Skeletal muscle cell (primary cell): ENCODE measurements at places on chromosomes 7 and 10.

GRCh38 chr10:35564341-35564968 lies 40.7 kb upstream of the GJD4 start:
- DNase-seq, result no peak

- no peak for DNase-seq
Measured at GRCh38 chr7:26151953-26152781, at the start of gene NFE2L3. Gene NFE2L3 (plus strand): TSS chr7:26152198. CDS start chr7:26152499, 301 bp downstream.

- DNase-seq, result no peak
Measured at GRCh38 chr7:7565746-7566650, 686 bp upstream of the MIOS start.

DNA sequence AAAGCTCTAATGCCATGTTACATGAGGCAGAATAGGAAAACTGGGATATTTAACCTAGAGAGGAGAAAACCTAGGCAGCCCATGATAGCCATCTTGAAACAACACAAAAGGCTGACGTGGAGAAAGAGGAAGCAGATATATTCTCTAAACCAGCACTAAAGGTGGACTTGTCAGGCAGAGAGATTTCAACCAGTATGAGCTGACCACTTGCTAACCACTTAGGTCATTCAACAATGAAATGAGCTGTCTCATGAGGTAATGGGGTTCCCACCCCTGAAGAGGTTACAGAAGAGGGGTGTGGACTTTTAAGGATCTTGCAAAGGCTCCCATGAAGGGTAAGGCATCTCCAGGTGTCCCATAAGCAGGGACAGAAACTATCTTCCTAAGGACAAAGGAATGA lies 26.8 kb upstream of the EGR2 start:
- no peak for DNase-seq

- peak; percentile 41 for DNase-seq
Measured at GRCh38 chr10:5090551-5090950, 3.7 kb upstream of the AKR1C3 start.

GRCh38 chr7:80918909-80919721 lies at the start of gene SEMA3C:
Gene SEMA3C (minus strand): TSS chr7:80919051. CDS start chr7:80916781, 2,270 bp downstream.
- peak; percentile 89 for DNase-seq

DNA sequence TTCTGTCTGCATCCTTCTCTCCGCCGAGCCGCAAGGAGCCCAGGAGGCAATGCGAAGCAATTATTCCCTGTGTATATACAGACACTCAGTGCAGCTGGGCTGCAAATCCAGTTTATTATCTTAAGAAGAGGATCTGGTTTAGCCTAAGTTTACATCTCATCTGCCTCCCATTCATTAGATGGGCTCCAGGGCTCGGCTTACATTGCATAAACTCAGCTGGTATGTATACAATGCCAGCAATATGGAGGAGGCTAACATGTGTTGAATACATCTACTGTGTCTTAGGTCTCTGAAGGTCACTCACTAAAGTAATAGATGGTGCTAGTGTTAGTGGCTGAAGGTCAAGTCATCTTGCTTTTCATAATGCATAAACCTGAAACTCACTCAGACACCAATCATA lies 996.8 kb downstream of the KCNMA1 start:
- DNase-seq, result no peak

DNA sequence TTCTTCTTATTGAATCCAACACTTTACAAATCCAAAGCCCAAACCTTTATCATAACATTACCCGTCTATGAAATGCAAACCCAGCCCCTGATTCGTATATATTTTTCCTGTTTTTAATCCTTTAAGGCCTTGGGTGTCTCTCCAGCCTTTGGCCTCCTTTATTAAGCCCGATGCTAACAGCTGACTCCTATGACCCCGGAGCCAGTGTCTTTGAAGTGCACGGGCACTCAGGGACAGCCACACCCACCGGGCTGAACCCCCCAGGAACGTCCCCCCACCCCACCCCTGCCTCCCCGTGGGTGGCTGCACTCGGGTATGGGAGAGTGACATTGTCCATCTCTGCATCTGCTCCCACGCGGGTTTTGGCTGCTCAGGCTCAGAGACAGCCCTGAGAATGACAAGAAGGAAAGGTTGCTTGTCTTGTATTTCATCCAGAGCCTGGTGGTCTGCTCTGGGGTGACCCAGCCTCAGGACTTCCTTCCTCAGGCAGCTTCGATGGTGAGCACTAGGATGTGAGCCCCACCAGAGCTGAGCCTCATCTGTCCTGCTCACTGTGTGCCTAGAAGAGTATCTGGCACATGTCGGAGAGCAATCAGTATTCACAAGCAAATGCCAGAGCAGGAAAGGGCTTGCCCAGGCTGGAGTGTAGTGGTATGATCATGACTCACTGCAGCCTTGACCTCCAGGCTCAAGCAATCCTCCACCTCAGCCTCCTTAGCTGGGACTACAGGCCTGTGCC lies 210.4 kb downstream of the SKIDA1 start:
- no peak for DNase-seq

DNA sequence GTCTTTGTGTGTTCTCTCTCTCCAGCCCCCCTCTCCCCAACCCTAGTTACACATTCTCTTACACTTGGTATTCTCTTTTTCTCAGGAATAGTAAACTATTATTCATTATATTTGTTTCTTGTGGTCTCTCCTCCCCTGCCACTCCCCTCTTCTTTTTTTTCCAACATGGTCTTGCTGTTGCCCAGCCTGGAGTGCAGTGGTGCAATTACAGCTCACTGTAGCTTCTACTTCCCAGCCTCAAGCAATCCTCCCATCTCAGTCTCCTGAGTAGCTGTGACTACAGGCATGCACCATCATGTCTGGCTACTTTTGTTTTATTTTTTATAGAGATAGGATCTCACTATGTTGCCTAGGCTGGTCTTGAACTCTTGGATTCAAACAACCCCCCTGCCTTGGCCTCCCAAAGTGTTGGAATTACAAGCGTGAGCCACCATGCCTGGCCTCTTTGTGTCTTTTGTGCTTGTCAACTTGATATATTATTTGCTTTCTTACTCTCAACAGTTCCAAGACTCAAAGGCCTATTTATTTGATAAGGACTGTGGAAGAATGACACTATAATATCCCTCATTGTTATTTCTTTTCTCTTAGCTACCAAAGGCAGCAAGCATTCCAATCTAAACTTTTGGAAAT lies 66.9 kb downstream of the MLLT10 start:
- DNase-seq, result no peak

GRCh38 chr7:98964596-98964995 lies 86.3 kb downstream of the TRRAP start:
- no peak for DNase-seq

- no peak for DNase-seq
Measured at GRCh38 chr10:84542522-84543490, 214.4 kb downstream of the CCSER2 start.

GRCh38 chr7:100785878-100786277 lies 41.4 kb downstream of the EPHB4 start:
- DNase-seq, result no peak

DNA sequence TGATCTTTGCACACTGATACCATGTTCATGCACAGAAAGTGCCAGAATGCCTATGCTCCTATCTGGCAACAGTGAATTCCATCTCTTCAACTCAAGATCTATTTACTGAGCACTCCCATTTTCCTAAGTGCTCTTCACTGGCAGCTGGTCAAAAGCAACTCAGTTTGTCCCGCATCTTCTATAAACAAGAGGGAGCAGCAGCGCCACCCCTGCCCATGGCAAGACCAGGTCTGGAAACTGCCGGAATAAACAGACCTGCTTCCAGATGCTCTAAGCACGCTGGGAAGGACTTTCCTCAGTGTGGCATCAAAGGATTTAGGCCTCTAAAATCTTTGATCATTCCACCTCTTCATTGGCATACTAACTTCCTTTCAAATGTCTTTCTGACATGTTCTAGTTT lies 104.4 kb upstream of the MACROH2A2 start:
- DNase-seq, result no peak

DNA sequence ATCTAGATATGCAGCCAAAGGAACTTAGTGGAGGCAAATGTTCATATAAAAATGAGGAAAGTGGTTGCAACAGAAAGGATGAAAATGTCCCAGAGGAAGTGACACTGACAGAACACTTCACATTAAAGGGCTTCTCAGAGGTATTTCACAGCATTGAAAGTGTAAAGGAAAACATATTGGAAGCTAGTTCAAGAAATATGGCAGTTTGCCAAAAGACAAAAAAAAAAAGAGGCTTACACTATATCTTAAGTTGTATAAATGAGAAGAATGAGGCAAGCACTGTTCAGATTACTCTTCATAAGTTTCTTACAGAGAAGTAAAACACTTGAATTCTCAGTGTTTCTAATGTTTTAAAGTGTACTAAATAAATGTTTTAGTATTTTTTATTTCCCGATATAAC lies 20.1 kb downstream of the RUNDC3B start:
- DNase-seq, result no peak

DNA sequence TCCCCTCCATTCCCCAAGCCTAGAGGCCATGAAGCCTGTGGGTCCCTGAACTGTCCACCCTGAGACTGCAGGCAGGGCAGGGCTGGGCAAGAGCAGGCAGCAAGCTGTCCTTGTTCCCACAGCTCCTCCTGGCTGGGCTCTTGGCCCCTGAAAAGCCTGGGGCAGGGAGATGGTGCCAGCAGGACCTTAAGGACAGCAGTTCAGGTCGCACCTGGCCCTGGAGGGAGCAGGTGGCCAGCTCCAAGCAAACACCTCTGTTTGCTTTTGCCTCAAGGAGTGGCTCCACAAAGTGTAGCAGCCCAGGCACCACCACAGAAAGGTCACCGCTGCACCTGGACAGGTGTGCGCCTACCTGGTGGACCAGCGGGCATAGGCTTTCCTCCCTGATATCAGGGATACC lies 5.2 kb downstream of the RET start:
- no peak for DNase-seq

DNA sequence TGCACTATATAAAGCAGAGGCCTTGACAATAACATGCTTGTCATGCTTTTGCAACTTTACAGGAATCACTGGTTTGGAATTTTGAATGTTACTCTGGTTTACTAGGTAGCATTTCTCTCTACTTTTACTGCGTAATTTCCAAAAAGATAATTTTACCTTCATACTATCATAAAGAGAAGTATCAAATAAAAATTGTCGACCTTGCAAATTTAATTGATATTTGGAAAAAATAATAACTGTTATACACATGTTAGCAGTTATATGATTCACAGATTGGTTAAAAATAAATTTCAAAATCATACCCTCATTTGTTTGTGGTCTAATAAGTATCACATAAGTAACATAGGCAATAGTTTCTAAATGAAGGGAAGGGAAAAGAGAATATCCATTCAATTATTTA lies 228.5 kb upstream of the CACNA2D1 start:
- DNase-seq, result no peak

DNA sequence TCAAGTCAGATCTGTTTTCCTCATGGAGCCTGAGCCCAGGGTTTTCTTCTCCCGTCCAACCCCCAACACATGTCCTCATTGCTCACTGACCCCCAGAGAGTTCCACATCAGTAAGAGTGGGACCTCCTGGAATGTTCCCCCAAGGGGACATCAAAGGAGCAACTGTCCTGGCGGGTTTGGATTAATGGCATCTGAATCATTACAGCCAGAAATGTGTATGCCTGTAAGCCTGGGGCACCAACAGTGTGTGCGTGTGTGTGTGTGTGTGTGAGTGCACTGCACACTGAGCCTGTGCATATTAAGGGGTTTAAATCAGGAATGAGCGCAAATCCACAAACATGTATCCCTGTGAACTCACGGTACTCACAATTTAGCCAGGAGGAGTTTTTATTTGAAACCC lies 222.3 kb downstream of the PLXNA4 start:
- no peak for DNase-seq

DNA sequence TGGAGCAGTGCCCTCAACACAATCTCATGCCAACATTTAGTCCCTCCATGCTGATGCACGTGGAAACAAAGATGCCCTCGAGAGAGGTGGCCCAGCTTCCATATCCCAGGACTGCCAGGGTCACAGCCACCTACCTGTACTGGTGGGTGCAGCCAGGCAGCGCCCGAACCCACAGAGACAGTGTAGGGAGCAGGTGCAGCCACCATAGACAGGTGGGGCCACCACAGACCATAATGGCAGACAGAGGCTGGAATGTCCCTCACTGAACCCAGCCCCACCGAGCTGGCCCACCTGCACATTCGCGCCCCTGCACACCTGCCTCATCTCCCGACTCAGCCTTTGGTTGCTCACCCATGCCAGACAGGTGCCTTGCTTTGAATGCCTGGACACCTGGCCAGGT lies 18.3 kb upstream of the CPXM2 start:
- DNase-seq, result no peak
